Activated CD4-positive, alpha-beta T cell treated with anti-CD3 and anti-CD28 coated beads for 48 hours (primary cell): ENCODE measurements at places on chromosomes 7 and 10.

- DNase-seq = no peak
Observed at GRCh38 chr10:11663763-11664555, 52.5 kb upstream of the USP6NL start.

GRCh38 chr10:36534471-36535002 is 590.9 kb upstream of the ANKRD30A start:
- DNase-seq = no peak

DNA sequence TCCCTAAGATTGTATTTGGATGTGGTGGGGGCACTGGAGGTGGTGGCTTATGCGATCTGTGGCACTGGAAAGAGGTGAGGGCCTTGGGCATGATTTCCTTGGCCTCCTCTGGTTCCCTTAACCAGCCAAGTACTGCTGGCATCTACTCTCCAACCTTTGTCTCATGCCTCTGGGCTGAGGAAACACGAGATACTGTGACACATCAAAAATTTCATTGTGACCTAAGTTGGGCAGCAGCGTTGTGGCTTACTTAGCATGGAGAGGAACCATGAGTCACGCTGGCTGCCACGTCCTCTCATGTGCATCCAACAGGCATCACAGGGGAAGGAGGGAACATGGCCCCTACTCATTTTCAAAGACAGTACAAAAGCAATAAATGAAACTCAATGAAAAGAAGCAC is 29.7 kb upstream of the GSDME start:
- peak; percentile 38 for DNase-seq

DNA sequence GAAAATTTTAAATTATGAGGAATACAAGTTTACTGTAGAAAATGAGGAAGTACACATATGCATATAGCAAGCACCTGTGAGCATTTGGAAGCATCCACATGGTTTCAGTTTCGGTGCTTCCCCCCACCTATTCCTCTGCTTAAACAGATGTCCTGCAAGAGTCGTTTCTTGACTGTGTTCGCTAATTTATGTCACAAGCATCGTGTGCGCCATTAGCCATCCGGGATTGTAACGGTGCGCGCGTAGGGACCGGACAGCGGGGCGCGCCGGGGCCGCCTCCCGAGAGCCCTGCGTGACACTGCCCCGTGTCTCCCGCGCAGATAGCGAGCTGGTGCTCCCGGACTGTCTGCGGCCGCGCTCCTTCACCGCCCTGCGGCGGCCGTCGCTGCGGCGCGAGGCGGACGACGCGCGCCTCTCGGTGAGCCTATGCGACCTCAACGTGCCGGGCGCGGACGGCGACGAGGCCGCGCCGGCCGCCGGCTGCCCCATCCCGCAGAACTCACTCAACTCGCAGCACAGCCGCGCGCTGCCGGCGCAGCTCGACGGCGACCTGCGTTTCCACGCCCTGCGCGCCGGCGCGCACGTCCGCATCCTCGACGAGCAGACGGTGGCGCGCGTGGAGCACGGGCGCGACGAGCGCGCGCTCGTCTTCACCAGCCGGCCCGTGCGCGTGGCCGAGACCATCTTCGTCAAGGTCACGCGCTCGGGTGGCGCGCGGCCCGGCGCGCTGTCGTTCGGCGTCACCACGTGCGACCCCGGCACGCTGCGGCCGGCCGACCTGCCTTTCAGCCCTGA is 90.9 kb downstream of the NEURL1 start:
- peak; percentile 74 for DNase-seq

DNA sequence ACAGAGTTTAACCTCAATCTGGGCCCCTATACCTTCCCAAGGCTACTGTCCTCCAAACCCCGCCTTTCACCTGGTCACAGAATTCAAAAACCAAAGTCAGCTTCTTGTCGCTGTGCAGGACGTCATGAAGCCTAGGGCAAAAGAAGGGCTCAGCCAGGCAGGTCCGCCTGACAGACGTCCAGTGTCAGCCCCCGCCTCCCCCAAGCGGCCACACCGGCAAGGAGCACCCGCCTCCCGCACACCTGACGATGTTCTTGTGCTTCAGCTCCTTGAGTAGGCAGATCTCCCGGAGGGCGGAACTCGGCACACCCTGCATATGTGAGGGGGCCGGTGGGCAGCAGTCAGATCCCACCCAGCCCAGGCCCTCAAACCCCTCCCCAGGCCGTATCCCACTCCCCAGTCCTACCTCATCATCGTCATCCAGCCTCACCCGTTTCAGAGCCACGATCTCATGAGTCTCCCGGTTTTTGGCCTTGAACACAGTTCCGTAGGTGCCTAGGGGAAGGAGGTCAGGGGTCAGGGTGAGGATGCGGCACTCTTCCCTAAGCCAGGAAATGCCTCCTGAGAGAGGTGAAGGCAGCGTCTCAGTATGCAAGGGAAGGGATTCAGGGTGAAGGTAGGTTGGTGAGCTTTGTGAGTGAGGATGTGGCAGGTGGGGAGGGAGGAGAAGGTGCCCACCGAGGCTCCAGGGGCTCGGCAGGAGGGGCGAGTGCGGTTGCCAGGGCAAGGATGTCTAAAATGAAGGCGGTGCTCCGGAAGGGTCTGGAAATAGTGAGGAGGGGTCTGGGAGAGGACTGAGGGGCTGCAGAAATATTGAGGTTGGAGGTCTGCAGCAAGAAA is 811 bp downstream of the CDK5 start:
- no peak for DNase-seq

DNA sequence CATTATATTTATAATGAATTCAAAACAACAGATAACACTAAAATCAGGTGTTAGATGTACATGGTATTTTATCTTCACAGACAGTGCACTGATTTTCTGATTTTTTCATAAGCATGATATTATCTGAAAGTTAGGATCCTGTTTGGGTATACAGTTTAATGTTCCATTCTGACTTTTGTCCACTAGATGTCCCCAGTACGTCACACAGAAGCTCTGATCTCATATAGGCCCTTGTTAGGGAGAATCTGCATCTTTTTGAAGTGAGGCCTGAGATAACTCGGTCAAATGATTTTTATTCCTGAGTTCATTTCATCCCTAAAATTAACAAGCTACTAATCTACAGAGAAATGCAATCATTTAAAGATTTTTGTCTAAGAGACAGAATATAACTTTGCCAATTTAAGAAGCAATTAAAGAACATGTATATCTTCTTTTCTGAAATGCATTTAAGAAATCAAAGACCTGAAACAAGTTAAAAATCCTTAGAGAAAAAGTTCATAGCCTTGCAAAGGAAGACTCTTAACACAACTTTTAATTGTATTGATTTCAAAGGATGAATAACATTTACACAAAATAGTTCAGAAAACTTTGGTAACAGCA is 72.0 kb upstream of the TES start:
- DNase-seq = peak; percentile 6
